Amniotic stem cell (primary cell): ENCODE measurements at places on chromosomes 3 and 15.

DNA sequence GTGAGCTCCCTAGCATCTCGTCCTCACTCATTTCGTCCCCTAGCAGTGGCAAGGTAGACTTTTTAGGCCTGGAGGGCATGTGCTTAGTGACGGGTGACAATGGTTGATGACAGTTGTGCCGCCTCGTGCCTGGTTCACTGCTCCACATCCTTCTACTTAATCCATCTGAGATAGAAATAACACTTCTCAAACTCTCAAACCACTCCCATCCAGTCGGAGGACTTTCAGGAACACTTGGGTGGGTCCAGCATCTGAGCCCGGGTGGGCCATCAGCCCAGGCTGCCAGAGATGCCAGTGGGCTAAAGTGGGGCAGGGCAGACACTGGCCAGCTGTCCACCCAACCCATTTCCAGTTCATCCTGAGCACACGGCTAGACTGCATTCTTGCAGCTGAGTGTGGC lies 79.7 kb upstream of the SMAD3 start:
- DNase-seq, result no peak

- DNase-seq, result no peak
Measured at GRCh38 chr3:64398476-64398875, 173.2 kb upstream of the PRICKLE2 start.

DNA sequence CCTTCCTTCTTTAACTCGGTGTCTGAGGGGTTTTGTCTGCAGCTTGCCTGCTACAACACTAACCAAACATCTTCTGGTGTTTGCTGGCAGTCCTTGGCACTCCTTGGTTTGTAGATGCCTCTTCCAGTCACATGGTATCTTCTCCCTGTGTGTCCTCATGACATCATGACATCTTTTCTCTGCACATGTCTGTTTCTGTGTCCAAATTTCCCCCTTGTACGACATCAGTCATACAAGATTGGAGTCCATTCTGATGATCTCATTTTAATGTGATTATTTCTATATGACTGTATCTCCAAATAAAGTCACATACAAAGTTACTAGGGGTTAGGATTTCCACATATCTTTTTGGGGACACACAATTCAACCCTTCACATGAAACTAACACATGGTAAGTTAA lies 152.3 kb upstream of the LRRN1 start:
- no peak for DNase-seq

DNA sequence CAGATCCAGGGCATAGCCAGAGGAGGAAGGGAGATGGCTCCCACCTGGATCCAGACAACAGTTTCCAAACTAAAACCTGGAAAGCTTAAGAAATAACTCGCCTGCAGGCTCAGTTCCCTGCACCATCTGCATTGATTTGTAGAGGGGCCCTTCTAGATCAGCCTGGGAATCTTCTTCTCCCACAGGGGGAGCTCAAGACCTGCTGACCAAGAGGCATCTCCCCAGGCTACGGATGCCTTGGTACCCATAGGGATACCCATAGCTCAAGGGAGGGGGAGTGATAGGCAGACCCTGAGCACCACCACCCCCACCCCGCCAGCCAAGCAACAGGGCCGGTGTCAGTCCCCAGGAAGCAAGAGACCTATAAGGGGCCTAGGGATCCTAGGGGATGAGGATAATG lies 28.0 kb upstream of the DCLK3 start:
- no peak for DNase-seq

DNA sequence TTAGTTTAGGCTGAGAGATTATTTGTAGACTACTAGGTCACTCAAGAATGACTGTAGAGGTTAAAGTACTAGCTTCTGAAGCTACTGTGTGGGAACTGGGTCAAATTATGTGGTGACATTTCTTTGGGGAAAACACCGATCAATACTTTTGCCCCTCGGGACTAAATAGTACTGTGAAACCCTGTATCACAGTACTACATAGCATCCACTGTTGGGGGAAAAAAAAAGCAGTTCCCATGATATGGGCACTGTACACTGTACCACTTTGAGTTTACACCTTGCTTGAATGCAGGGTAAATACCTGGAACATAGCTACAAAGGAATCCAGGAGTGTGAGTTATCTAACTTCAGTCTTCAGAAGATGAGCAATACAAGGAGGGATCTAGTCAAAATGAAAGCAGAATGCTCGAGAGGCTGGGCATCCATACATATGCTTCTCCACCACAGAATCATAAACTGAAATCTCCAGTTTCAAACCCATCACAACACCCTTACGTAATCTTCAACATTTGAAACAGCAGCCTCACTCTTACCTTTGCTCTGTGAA lies 311.4 kb downstream of the UNC13C start:
- DNase-seq, result no peak

GRCh38 chr15:69756440-69756839 lies 303.8 kb downstream of the RPLP1 start:
- DNase-seq, result no peak

DNA sequence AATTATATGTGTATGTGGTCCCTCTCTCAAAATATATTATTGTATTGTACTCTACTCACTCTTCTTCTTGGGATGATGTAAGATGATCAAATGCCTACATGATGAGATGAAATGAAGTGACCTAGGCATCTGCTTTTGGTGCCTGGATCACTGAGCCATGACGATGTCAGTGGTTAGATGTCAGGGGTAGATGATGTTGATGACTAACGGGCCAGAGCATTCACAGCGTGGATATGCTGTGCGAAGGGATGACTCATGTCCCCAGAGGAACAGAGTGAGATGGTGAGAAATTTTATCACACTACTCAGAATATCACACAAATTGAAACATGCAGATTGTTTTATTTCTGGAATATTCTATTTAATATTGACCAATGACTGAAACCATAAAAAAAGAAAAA lies 233.9 kb upstream of the CADM2 start:
- DNase-seq, result no peak

DNA sequence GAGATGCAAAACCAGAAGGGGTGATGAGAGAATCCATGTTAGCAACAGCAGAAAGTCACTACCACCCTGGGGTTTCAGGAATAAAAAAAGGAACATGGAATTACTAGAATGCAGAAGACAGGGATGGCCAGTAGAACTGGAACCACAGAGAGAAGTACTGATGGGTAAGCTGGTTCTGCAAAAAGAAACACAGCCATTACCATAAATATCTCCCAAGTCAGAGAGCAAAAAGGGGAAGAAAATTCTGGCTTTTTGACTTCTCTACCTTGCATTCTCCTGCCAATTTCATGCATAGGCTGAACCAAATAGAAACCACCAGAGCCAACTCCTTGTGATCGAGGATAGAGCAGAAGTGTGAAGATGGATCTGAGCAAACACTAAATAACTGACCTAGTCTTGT lies 550.4 kb upstream of the NAALADL2 start:
- DNase-seq, result no peak

DNA sequence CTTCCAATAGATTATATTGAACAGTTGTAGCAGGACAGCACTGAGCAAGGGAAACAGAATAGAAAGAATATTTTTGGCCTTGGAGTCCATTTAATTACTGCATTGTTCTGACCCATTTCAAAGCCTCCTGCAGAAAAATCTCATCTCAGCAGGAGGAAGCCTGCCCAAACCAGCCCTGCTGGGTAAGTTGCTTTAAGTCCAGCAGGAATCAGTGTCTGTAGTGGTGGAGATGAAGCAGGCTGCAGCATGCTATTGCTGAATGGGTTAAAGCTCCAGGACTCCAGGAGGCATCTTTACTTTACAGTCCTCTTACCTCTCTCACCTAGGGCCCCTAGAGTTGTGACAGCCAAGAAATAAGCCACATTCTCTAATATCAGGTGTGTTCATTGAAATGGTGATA lies 380.3 kb upstream of the THBS1 start:
- no peak for DNase-seq

DNA sequence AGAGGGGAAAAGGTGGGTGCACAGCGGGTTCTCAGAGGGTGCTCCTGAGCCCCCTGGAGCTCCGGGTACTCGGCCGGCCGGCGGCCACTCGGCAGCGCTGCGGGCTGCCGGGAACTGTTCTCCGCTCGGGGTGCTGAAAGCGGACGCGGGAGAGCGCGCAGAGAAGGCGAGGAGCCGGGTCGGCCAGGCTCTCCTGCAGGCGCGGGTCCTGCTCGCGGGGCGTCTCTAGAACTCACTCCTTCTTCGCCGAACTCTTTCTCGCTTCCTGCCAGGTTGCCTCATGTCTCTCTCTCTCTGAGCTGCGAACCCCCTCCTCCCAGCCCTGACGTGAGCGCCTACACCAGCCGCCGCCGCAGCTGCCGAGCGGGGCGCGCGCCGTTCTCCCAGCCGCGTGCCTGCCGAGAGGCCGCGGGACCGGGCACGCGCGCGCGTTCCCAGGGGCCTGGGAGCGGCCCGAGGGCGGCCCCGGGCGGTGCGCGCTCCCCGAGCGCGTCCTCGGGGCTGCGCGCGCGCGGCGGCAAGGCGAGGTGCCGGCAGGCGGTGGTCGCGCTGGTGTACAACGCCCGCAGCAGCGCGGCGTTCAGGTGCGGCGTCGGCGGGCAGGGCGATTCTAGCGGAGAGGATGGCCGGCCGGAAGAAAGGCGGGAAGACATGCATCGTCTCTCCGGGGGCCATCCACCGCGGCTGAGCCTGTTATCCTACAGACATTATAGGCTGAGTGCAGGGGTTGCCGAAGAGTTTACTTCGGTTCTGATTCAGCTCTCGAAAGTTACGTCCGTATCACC lies at the start of gene PEX5L:
Gene PEX5L, minus strand, starts transcription at position 267 of the 785 bp plus-strand sequence. CDS start 338 bp downstream, outside the sequence.
- DNase-seq, result peak; percentile 7

DNA sequence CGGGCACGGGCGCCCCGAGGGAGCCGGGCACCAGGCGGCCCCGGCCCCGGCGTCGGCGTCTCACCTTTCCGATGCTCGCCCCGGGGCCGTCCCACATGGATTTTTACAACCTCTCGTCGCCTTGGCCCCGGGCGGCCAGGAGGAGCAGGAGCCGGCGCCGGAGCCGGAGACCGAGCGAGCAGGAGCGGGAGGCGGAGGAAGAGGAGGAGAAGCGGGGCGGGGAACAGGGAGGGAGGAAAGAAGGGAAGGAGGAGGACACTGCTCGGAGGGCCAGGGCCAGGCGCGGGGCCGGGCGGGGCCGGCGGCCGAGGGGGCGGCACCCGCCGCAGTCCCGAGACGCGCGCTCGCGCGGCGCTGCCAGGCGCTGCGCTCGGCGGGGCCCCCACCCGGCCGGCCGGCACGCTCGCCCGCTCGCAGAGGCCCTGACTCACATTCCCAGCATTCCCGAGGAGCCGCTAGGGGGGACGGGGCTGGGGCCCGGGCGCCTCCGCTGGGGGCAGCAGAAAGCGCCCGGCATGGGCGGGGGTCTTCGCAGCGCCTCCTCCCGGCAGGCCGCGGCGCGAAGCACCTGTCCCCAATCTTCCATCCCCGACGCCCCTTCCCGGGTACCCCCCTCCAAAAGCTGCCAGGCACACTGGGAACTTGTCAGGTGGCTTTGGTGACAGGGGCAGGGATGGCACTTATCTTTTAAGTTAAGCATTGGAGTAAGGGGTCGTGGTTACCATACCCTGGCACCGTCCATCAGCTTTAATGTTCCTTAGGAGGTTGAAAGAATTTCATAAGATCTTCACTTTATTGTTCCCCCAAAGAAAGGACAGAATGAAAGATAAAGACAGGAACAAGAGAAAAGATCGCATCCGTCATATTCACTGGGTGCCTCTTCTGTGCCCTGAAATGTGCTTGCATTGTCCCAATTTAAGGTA lies at the start of gene ERC2:
Gene ERC2, minus strand, starts transcription at position 284 of the 923 bp plus-strand sequence.
- DNase-seq, result no peak

DNA sequence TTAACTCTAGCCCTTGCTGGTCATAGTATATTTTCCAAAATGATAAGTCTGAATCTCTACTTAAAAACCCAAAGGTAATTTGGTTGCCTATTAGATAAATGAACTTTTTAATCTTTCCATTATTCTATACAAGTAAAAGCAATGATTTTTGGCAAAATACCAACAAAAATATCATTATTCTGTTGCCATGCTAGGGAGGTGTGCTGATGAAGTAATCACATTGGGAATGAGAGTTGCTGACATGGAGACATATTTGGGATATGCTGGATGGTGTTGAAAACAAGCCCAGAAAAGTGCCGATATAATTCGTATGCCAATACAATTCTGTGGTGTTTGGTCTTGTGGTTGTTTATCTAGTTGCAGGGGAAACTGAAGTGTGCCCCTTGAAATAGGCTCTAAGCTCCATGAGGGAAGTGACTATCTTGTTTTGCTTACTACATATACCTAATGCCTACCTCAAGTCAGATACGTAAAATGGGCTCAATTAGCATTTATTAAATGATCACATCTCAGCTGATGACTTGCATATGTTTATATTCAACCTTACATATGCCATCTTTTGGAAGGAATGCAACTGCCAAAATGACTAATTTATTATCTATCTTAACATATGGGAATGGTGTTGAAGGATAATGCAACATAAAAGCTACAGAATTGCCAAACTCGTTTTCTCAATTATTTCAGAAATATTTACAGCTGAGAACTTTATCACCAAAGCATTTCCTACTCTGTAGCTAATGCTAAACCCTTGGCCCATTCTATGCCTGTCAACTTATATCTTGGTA lies 5.8 kb downstream of the TOPBP1 start:
- DNase-seq, result no peak

DNA sequence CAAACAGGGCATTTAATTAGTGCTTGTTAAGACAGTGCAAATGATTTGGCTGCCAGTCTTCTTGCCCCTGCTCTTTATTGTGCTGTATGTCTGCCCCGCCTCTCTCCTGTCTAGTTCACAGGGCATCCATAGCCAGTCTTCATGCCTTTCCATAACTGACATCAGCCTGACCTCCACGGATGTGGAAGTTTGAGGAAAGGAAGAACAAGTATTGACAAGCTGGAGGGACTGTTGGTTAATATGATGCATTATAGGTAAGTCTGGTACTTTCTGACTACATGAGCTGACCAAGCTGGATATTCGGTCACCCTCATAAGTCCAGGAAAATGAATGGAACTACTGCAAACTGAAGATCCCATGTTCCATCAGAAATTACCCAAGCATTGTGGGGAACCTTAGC lies 325.9 kb downstream of the TIGIT start:
- no peak for DNase-seq

DNA sequence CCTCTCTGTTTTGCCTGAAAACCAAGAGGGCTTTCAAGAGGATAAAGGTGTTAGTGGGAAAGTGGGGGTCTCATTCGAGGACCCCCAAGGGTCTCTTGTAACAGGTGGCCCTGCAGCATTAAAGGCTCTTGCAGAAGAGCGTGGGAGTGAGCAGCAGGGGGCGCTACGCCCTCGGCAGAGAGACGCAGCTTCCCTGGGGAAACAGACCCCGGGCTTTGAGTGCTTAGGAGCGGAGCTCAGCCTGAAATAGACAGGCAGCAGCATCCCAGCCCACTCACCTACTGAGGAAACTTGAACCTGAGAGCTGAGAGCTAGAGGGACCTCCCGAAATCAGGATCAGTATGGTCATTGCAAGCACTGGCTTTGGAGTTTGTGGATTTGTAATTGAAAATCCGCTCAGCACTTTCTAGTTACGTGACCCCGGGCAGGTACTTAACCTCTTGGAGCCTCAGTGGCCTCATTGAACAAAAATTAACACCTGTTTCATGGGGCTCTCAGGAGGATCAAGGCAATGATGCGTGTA lies 25.7 kb downstream of the RPLP1 start:
- no peak for DNase-seq
